ENCODE measurements at places on chromosomes 4 and X.

GRCh38 chr4:61886131-61886530 is 686.0 kb downstream of the ADGRL3 start:
- DNase-seq = no peak

DNA sequence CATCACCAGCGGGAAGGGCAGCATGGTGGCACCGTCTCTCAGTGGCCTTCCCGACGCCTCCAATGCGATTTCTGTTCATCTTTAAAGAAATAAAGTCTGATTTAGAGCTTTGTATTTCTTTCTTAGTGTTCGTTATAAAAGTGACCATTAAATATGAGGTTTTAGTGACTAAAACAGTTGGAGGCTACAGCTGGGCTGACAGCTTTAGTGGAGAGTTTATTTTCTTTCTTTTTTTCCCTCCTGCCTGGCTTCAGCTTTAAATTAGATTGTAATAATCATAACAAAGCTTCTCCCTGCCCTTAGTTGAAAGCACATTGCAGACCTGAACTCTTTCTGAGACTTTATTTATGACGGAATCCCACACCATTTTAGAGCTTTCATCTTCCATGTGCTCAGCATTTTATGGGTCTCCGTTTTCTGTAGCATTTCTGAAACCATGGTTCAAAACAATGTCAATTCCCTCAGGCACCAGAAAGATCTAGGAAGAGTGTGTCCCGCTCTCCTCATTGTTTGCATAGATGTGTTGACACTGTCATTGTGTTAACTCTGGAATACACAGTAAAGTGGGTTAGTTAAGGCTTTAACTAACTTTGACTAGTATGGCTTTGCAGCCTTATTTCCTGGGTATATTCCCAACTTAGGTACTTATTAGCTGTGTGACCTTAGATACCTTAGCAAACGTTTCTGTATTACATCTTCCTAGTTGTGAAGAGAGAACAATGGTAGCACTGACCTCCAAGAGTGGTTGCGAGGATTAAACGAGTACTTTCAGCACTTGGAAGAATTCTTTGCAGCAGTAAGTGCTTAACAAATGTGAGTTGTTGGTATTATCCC is 97.4 kb upstream of the PGRMC2 start:
- no peak for DNase-seq

DNA sequence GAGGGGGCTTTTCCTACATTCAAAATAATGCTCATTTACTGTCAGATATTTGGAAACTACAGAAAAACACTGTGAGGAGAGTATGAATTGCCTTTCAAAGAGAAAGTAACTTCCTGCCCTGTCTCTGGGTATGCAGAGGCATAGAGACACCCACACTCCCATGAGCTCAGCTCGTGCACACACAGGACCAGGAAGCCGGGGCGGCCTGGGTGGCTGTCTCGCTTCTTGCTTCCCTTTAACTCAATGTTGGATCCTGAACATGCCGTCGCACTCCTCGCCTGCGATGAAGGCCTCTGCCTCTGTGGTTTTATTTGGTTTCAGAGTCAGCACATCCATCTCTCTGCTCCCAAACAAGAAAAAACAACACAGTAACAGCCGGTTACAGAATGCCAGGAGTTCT is 40.1 kb upstream of the GPR78 start:
- DNase-seq = no peak

- DNase-seq = no peak
Observed at GRCh38 chr4:184515606-184516005, 41.3 kb upstream of the IRF2 start.

DNA sequence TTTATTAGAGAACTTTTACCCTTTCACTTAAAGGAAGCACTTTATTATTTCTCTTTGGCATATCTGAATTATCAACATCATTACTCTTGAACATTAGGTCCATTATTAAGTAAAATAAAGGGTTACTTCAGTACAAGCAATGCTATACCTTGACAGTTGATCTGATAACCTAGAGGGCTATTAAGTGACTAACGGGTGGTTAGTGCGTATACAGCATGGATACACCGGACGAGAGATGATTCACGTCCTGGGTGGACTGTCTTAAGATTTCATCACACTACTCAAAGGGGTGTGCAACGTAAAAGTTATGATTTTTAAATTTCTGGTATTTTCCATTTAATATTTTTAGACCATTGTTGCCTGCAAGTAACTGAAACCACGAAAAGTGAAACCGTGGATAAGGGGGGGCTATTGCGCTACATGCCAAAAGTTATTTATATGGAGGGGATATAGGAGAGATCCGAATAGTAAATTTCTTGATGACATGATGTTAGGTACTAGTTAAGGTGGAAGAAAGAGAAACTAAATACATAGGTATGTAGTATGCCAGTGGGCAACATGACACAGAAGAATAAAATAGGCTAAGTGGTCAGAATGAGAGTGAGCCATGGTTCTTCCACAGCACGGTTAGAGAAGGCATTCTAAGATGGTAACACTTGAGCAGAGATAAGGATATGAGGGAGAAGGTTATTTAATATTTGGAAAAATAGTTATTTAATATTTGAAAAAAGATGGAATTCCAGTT is 230.8 kb upstream of the ANKRD50 start:
- no peak for DNase-seq

DNA sequence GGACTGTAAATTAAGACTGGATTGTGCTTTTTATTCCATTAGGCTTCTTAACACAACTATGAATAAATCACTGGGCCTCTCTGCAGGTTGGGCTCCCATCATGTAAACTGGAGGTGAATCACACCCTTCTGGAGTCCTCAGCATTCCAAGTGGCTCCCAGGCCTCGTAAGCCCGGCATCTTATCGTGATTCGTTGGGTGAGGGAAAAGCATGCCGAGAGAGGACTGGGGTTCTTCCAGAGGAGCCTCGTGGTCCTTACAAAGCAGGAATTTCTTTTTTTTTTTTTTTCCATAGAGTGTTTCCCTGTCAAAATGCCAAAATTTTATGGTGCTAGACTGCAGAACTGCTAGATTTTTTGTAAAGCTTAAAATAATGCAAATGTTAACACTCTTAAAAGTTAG is 20.0 kb downstream of the CLDN22 start:
- no peak for DNase-seq

- DNase-seq = no peak
Observed at GRCh38 chrX:12895866-12896265, 10.6 kb upstream of the TLR8 start.

- DNase-seq = no peak
Observed at GRCh38 chrX:154549766-154550165, 2.3 kb downstream of the IKBKG start.

DNA sequence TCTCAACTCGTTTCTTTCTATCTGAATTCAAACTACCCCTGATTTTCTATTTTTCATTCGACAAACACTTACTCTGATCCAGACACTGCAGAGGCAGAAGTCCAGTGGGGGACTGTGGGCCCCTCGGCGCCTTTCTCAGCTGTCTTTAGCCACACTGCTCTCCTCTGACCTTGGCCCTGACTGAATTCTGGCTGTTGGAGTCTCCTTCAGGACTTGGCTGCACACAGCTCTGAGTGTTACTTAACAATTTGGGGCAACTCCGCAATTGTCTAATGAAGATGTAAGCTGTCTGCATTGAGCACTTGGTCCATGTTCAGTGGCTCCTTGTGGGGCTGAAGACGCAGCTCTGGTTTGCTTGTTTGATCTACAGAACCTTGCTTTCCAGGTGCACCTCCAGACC is 57.3 kb upstream of the ACSL1 start:
- no peak for DNase-seq

DNA sequence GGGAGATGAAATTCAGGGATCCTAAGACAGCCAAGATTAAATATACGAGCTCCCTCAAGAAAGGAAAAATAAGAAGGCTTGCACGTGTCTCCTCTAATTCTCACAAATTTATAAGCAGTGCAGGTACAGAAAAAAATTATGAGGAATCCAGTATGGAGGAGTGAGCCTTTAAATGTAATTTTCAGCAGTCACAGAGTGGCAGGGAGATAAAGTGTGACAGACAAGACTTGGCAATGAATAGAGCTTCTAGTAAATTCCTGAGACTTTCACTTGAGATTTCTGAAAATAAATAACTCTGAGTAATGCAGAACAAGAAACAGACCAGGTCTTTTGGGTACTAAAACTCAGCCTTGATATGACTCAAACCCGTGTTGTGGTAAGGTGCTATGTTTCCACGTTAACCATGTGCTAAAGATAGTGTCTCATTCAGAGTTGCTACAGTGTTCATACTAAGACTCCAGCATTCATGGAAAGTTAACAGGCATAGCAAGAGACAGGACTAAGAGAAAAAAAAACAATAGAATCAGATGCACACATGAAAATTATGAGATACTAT is 119.8 kb downstream of the SPOCK3 start:
- DNase-seq = no peak

GRCh38 chr4:8655411-8656184 is 63.0 kb downstream of the CPZ start:
- DNase-seq = no peak

DNA sequence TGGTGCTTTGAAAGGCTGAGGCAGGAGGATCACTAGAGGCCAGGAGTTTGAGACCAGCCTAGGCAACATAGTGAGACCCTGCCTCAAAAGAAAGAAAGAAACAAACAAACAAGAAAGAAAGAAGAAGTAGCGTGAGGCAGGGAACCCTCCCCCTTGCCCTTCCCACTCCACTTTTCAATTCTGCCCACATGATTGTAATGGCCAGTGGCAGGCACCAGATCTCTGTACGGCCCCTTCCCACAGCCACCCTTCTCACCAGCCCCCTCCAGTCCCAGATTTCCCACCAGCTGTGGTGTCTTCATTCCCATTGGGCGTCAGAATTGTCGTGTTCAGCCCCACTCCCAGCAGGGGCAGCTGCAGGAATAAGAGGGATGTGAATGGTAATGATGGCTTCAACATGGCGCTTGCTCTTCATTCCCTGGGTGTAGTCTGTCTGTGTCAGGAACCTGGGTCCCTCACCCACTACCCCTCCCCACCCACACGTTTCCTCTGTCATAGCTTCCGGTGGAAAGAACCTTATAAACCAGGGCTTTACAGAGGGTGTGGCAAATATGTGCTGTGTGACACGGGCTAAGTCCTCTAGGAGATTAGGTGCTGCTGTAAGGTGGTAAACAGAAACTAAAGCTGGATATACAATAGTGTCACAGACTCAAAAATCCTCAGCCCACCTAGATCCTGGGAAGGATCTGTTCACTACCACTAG is at the start of gene IL2RG:
Gene IL2RG, minus strand, starts transcription at position 437 of the 703 bp plus-strand sequence. Its CDS starts 38 bp downstream, at position 399.
- peak; percentile 45 for DNase-seq

DNA sequence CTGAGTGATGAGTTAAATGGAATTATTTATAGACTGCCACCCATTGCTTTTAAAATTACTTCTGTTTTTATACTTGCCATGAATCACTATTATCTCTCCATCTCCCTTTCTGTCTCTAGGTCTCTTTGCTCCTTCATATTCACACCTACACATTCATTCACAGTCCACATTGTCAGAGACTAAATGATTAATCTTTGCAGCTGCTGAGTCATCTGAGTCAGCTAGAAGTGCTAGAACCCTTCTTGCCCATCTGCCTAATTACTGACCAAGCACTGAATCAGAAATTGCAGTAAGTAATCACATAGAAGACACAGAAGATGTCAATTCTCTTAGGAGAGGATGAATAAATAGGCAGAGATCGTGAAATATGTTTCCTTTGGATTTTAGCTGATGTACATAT is 31.6 kb upstream of the RPS6KA6 start:
- DNase-seq = no peak

GRCh38 chr4:19913650-19914049 is 338.1 kb upstream of the SLIT2 start:
- DNase-seq = no peak

DNA sequence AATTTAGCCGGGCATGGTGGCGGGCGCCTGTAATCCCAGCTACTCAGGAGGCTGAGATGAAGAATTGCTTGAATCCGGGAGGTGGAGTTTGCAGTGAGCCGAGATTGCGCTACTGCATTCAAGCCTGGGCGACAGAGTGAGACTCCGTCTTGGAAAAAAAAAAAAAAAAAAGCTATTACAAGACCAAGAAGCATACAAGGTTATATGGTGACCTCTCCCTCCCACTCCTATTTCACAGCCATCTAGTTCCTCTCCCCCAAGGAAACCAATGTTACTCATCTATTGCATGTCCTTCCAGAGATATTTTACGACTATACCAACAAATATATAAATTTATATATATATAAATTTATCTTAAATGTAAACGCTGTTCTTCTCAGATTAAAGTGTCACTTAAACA is 3.2 kb downstream of the SLC9A7 start:
- DNase-seq = no peak
